ENCODE measurements at places on chromosomes 3 and 15.

DNA sequence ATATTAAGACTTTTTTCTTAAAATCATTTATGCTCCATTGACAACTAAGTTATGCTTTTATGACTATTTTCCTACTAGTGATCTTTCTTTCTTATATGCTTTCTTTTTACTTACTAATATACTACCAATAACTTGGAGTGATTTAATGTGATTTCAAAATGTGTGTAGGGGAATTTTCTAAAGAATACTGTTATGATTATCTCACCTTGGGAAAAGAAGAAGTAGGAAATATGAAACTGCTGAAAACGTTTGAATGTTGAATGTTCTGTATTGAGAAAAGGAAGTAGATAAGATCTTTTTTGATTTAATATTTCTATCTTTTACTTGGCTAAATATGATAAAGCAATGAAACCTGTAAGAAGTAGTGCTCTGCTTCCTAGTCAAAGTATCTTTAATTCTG lies 7.8 kb upstream of the CD200R1 start:
- no peak for DNase-seq

- no peak for DNase-seq
Observed at GRCh38 chr3:14472471-14473351, 67.4 kb downstream of the GRIP2 start.

DNA sequence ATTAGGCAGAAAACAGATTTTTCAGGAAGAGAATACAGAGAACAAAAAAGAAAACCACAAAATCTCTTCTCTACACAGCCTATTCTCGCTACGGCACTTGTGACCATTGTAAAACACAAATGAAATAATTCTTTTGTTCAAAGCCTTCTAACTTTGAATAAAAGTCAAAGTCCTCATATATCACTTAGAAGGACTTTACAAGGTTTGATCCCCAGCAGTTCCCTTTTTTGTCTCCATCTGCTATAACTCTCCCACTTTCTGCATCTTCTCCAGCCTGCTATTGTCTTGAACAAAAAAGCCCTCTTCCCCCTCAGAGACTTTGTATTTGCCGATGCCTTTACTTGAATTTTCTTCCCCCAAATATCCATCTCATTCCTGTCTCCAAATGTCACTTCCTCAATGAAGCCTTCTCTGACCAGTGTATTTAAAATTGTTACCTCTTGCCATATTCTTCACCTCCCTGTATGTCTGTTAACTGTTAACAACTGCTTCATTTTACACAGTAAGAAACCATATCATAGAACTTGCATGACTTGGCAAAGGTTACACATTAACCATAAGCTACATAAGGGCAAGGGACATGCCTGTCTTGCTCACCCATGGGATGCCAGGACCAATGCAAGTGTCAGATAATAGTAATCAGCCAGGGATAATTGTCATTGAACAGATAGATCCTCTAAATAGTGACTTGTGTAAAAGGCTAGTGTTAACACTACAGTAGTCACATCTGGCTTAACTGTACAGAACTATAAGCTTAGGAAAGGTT lies 122.4 kb downstream of the CBLB start:
- DNase-seq: no peak

GRCh38 chr3:59641169-59641899 lies 591.5 kb upstream of the CFAP20DC start:
- DNase-seq: no peak

GRCh38 chr3:32502946-32503286 lies 264 bp upstream of the CMTM6 start:
- no peak for DNase-seq

DNA sequence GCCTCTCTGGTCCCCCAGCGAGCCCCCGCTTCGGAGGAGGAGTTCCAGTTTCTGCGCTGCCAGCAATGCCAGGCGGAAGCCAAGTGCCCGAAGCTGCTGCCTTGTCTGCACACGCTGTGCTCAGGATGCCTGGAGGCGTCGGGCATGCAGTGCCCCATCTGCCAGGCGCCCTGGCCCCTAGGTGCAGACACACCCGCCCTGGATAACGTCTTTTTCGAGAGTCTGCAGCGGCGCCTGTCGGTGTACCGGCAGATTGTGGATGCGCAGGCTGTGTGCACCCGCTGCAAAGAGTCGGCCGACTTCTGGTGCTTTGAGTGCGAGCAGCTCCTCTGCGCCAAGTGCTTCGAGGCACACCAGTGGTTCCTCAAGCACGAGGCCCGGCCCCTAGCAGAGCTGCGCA lies 3.5 kb downstream of the PML start:
- no peak for DNase-seq

GRCh38 chr3:70519913-70520659 lies 207.6 kb upstream of the MDFIC2 start:
- no peak for DNase-seq

DNA sequence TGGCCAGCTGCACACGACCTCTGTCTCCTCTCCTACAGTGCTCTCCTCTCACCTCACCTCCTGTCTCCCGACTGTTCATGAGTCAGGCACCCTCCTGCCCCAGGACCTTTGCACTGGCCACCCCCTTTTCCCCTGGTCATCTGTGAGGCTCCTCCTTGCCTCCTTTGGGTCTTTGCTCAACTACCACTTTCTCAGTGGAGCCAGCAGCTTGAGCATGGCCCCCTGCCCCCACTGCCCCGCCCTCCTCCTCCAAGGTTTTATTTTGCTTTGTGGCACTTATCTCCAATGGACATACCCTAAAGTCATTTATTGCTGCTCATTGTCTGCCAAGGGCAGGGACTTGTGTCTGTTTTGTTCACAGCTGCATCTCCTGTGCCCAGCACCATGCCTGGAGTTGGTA lies 64.3 kb downstream of the MGLL start:
- DNase-seq: no peak

DNA sequence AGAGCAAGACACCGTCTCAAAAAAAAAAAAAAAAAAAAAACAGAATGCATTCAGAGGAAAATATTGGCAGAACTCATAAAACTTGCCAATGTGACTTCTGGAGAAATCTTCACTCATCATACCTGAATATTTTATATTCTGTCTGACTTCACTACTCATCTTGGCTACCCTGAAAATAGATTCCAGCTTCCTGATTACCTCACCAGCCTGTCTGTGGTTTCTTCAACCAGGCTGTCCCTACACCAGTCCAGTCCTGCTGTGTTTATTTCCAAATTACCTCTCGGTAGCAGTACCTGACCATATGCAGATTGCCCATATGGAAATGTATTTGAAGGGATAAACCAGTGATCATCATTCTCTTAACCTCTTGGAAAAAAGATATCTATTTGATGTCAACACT lies 9.3 kb upstream of the P3H2 start:
- DNase-seq: no peak
